ENCODE measurements at places on chromosomes 6 and 20. TPM values are rescaled to one million over a fixed set of nuclear protein-coding genes. Genes with fewer than 3 reads are reported as not detected.
A peak's percentile ranks its signal among the peaks of the same experiment; 100 is the strongest.

The SLC26A8 gene
- not detected for total RNA-seq

The PROKR2 gene
- not detected for total RNA-seq

The APCDD1L gene
- total RNA-seq, result not detected

DNA sequence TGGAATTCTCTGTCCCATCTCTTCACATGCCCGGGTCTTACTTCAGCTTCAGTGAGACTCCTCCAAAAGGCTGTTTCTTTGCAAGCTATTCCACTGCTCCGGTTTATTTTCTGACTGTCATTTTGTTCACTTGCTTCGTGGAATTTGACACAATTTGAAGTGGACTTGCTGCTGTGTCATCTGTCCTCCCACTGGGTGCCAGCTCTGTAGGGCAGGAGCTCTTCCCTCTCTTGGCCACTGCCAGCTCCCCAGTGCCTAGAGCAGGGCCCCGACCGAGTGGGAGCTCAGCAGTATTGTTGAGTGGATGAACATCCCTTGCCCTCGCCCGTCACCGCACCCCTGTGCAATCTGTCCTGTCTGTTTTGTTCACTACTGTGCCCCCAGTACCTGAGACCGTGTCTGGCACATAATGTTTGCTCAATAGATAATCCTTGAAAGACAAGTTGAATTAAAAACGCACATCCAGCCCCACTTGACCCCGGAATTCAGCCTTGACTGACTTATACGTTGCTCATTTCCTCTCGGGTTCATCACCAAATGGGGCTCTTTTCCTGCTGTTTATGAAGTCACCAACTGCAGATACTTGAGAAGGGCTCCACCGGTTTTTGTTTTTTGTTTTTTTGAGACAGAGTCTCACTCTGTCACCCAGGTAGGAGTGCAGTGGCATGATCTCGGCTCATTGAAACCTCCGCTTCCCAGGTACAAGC is 170.3 kb upstream of the KCNG1 start:
- DNase-seq, result peak; percentile 81

DNA sequence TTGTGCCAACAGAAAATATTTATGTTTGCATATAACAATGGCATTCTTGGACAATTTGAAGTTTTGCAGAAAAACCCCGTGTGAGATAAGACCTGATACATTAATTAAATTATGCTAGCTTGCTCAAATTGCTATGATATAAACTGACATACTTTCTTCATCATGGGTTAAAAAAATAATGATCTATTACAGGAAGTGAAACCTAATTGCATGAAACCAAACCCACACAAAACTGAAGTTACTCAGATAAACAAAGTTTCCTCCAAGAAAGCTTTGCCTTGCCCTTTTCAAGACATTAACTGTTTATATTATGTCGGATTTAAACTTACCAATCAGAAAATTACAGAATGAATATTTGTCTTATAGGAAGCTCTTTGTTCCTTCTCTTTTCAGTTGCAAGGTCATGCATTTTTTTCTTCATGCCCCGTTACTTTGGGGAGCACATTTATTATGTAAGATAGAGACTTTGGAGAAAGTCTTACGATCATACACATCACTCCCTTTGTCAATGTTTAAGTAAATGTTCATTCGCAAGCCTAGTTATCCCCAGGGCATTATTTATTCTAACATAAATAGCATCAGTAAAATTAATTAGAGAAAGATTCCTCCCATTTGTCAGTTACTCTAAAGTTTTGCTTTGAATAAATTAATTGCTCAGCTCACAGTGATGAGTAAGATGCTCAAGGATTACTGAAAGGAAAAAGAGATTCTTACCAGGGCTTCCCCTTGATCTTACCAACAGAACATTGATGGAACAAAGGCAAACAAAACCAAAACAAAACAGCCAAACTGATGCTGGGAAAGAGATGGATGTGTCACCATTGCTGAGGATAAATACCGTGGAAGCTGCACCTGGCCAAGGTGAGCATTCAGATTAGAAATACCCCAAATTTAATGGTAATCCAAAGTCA is 14.8 kb upstream of the TMEM244 start:
- DNase-seq, result no peak

Data from lung microvascular endothelial cell (primary cell).